ENCODE measurements at places on chromosomes 1 and 21.

DNA sequence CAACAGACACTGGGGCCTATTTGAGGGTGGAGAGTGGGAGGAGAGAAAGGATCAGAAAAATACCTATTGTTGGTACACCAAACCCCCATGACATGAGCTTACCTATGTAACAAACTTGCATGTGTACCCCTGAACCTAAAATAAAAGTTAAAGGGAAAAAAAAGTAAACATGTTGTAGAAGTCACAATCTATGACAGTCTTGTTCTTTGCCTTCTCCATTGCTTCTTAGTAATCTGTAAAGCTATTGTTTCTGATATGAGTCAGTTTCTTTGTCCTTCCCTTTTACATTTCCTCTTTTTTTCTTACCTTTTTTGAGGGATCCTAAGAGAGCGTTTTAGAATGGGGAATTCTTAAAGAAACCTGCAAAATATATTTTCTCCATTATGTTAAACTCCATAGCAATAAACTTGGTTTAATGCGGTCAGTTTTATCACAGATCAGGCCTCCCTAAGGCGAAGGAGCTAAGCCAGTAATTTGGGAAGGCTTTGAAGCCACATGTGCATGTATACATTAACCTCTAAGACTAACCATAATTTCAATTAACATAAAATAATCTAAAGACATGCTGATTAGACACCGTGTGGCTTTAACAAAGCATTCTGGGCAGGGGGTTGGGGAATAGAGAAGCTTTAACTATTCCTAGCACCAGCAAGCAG lies 77.8 kb upstream of the C1orf105 start:
- peak; percentile 13 for DNase-seq

DNA sequence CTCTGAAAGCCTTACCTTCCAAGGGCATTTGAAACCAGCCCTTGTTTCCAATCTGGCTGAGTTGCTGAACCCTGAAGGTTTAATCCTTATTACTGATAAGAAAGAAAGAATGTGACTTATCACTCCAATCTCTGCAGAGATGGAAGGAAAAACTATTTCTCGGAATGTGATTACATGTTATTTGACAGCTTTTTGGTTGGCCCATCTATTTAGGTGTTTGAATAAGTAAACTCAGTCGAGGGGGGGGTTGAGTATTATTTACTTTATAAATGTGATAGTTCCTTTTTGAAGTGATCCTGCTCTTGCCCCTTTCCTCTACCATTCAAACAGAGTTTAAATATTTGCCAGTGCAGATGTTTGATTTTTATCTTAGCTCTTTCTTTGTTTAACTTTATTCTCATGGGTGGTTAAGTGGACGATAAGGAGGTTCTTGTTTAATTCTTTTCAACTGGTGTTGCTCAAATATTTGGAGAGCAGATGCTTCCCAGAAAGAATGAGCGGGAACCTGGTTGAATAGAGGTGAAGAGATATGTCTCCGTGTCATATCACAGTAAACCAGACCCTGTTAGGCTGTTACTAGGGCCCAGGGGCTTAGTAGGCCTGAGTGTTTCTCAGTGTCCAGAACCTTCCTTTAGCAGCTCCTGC lies 126.1 kb downstream of the CACHD1 start:
- DNase-seq, result no peak

GRCh38 chr1:56135864-56136147 lies 443.6 kb downstream of the PLPP3 start:
- no peak for DNase-seq

GRCh38 chr1:92482665-92483609 lies 3.8 kb downstream of the GFI1 start:
- peak; percentile 17 for DNase-seq

DNA sequence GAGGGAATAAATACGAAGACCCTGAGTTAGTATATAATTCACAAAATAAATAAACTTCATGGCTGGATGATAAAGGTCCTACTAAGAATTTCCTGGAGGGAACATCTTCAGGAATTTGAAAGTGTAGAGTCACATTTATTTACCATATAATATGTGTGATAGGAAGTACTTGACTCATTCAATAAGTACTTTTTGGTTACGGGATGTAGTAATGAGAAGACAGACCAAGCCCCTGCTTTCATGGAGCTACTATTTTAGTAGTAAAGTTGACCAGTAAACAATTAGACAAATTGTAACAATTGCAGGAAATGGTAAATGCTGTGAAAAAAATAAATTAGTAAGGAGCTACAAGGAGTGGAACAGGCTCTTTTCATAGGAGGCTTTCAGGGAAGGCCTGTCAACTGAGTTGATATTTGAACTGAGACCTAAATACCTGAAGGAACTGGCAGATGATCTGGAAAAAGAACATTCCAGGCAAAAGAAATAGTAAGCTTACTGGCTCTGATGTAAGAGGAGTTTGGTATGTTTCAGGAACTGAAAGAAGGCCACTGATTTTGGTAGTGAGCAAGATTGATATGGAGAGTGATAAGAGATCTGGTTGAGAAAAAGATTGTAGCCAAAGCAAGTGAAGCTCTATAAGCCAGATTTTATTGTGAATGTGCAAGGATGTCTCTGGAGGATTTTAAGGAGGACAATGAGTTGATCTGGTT lies 36.2 kb downstream of the CAMSAP2 start:
- DNase-seq, result no peak

GRCh38 chr1:170414989-170415709 lies 116.8 kb upstream of the GORAB start:
- DNase-seq, result no peak

DNA sequence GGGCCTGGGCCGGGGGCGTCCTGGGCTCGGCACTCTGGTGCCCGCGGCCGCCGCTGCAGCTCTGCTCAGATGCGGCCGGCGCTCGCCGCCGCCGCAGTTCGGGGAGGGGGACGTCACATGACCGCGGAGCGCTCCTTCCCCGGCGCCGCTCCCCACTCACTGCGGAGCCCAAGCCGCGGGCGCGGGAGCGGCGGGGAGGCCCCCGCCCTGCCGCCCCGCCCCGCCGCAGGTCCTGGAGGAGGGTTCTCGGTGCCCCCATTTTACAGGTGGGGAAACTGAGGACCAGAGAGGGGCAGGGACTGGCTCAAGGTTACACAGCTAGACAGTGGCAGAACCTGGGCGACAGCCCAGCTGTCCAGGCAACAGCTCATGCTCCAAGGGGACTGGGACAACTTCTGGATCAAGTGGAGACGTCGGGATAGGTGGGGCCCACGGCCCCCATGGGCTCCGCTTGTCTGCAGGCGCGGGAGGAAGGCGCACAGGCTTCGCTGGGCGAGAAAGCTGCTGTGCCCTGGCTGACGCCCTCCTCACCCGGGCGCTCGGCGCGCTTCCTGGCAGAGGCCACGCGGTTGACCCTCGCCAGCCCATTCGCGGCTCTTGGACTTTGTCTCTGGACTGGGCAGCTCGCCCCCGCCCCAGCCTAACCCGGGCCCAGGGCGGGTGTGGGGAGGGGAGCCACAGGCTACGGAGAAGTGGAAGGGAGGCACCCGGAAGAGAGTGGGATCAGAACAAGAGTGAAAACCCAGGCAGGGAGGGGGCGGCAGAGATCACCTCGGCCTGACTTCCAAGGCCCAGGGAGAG lies at the start of gene RAP1GAP:
Gene RAP1GAP (minus strand): TSS at position 100 of the 801 bp plus-strand sequence. CDS start 49,325 bp downstream, outside the sequence.
- DNase-seq, result no peak

DNA sequence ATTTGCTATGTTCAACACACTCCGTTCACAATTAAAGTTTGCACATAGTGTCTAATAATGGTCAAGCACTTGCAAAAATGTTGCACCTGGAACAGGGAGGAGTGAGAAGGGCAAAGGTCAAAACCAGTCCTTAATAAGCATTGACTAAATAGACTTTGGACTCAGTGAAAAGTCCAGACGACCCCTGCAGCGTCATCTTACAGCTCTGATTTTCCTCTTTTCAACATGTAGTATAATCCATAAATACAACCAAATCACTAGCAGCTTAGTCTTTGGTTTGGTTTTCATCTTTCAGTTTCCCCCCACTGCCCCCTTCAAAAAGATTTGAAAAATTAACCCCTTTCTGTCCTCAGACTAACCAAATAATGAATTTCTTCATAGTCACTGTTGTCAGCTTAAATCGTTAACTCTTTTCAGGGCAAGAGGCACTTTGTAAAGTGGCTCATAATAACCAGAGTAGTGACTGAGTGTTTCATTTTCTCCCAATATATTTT lies 290.3 kb downstream of the PTPRC start:
- no peak for DNase-seq

DNA sequence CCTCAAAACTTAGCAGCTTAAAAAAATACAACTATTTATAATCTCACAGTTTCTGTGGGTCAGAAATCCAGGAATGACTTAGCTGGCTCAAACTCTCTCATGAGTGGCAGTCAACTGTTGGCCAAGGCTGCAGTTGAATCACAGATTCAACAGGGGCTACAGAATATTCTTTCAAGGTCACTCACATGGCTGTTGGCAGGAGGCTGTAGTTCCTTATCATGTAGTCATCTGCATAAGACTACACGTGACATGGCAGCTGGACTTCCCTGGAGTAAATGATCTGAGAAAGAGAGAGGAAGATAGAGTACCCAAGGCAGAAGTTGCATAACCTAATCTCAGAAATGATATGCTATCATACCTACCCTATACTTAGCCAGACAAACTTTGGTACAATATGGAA lies 75.2 kb upstream of the TSPAN2 start:
- DNase-seq, result no peak

- DNase-seq, result peak; percentile 50
Measured at GRCh38 chr1:111541721-111542120, 38.3 kb upstream of the ADORA3 start.

DNA sequence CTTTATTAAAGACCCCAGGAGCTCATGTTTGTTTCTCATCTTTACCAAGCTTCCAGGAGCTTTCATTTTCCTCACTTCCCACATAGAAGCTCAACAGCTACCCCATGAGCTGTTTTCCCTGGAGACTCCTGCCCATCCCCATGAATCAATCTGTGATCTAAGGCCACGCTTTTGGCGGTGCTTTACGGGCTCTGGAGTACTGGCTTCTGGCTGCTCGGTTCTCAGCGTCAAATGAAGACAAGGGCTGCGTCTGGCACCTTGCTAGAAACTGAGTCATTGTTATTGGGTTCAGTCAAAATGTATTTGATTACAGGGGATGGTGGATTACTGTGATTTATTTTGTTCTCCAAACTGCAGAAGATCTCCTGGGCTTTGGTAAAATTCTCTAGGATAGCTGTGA lies 39.9 kb downstream of the ACP6 start:
- DNase-seq, result no peak

GRCh38 chr1:203828002-203828401 lies 32.6 kb downstream of the ZBED6 start:
- no peak for DNase-seq

DNA sequence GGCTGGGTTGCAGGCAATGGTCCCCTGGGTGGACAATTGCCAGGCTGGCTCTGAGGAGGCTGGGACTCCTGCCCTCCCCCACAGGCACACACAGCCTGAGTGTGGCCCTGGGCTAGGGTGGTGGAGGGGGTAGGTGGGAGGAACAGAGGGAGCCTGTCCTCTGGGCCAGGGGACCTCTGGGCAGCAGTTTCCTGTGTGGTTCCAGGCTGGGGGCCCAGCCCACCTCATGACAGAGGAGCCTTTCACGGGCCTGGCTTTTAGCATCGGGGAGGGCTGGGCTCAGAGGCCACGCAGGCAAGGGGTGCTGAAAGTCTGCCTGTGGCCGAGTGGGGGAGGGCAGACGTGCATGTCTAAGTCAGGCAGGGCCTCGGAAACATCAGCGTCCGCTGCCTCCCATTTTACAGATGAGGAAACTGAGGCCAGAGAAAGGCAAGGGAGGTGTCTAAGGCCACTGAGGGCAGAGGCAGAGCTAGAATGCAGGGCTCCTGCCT lies 7.0 kb downstream of the EXTL1 start:
- DNase-seq, result no peak

DNA sequence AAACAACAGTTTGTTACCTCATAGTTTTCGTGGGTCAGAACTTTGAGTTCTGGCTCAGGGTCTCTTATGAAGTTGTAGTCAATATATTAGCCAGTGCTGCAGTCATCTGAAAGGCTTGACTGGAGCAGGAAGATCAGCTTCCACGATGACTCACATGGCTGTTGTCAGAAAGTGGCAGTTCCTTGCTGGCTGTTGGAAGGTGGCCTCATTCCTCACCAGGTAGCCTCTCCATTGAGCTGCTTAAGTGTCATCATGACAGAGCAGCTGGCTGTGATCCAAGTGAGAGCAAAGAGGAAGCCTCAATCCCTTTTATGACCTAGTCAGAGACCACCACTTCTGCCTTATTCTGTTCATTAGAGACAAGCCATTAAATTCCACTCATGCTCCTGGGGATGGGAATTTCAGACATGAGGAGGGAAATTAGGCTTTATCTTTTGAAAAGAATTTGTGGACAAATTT lies 5.6 kb downstream of the OSBPL9 start:
- DNase-seq, result peak; percentile 89

- peak; percentile 36 for DNase-seq
Measured at GRCh38 chr1:30788580-30789387, 31.2 kb upstream of the LAPTM5 start.

DNA sequence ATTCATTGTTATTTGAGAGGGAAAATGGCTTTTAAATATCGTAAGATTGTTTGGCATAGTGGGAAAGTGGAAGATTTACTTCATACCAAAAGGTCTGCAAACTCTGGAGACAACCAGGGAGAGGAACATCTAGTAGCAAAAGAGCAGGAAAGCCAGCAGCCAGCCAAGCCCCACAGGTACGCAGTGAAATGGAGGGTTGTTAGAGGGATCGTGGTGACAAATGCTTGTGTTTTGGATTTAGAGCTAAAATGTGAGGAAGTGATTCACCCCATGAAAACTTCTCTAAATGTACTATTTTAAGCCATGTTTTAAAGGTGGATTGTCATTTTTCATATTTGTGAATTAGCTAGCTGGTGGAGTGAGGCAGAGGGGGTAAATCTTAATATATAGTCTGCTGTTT lies 69.3 kb downstream of the RPS6KC1 start:
- no peak for DNase-seq

GRCh38 chr1:202016022-202016810 lies 5.8 kb downstream of the ELF3 start:
- DNase-seq, result no peak

GRCh38 chr1:119542492-119542946 lies 35.5 kb downstream of the HSD3B1 start:
- peak; percentile 40 for DNase-seq

DNA sequence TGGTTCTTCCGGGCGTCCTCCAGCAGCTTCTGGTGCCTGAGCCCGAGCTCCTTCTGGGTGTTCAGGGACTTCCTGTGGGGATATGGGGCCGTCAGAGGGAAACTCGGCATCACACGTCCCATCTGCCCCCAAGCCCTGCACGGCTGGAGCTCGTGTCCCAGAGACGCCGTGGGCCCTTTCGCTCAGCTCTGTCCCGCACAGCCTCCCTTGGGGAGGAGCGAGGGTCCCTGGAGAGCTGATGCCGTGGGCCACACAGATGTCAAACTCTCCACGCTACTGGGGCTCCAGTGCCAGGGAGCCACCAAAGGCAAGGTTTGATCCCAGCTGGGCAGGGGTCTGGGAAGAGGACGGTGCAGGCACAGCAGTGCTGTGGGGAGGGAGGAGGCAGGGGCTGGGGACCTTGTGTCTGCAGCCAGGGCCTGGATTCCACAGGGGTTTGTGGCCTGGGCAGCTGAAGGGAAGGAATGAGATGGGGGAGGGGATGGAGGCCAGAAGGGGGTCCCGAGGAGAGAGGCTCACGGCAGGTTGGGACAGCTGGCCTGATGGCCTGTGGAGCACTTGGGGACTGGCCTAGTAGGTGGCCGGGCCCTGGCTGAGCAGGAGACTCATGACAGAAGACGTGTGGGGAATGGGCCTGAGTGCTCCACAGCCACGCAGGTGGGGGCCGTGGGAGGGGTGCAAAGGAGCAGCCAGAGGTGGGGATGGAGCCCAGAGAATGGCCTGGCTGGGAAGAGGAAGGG lies 30.4 kb downstream of the CFAP74 start:
- DNase-seq, result no peak

GRCh38 chr1:3014050-3014440 lies 7.2 kb upstream of the ACTRT2 start:
- no peak for DNase-seq

GRCh38 chr1:154265586-154265985 lies 6.8 kb upstream of the HAX1 start:
- DNase-seq, result no peak

- DNase-seq, result no peak
Measured at GRCh38 chr1:46532498-46533178, 18.8 kb downstream of the KNCN start.

All from mammary epithelial cell (primary cell).